Stimulated activated CD4-positive, alpha-beta T cell treated with anti-CD3 and anti-CD28 coated beads, Interleukin-2, amount 100 ng/mL, for 24 hours (primary cell): ENCODE measurements at places on chromosomes 11 and 22.

DNA sequence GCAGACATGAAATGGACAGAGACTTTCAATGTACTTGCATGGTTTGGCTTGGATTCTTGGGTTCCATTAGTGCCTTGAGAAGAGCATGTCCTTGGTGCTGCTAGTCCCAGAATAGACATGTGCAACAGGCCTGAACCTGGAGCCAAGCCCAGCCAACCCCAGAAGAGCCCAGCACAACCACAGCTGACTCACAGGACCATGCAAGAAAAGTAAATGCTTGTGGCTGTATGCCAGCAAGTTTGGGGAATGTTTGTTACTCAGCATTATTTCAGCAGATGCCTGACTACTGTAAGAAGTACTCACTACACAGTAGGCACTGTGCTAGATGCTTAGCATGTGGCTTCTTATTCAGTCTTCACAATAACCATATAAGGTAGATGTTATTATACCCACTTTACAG is 39.2 kb upstream of the HMGXB4 start:
- no peak for DNase-seq

GRCh38 chr11:8732748-8733241 is 50.2 kb downstream of the RPL27A start:
- DNase-seq = no peak

- no peak for DNase-seq
Observed at GRCh38 chr11:119688356-119688755, 40.6 kb downstream of the NECTIN1 start.

DNA sequence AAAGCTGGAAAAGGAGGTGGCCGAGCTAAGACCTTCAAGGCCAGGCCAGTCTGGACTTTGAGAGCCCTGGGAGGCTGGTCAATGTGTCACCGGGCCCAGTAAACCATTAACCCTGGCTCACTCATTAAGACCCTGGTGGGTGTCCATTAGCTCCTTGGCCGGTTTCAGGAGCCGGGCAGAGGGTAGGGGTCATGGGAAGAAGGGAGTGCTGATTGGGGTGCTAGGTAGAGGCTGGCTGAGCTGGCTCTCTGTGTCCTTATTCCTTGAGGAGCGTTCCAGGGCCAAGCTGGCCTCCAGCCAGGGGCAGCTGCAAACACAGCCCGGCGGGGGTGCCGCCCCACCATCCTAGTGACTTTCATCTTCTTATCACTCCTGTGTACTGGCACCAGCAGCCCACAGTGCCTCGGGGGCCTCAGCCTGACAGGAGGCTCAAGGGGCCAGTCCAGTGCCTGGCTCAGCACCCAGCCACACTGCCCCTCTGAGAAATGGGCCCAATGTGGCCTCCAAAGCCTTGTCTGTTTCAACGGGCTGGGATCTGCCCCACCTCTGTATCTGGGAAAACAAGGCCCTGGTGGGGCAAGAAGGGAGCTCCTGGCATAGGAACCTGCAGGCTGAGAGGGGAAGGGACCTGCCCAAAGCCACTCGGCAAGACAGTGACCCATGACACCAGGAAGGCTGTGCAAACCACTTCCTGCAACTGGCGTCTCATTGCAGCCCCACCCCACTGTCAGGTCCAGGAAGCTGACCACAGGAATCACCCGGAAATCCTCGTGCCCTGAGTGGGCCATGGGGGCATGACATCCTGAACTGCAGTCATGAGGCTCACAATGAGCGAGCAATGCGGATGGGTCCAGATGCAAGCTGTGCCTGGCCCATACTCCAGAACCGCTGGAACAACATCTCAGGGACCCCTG is 15.1 kb upstream of the RGL4 start:
- DNase-seq = no peak

DNA sequence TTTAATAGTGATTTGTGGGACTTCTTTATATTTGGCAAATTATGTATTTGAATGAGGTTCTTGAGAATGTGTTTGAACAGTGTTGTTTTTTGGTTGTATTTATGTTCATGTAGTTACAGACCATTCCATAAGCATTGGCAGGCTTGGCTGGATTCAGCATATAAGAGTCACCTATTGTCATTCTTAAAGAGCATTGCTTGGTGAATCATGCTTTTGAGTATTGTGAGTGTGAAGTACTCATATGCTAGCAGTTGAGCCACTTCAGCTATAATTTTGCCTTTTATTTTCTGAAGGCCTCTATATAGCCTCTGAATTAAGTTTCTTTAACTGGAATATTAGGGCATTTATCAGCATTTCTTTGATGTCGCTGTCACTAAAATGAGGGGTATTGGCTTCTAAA is 110.0 kb upstream of the GAL start:
- no peak for DNase-seq

GRCh38 chr11:95593111-95593510 is 196.5 kb downstream of the FAM76B start:
- DNase-seq = no peak

DNA sequence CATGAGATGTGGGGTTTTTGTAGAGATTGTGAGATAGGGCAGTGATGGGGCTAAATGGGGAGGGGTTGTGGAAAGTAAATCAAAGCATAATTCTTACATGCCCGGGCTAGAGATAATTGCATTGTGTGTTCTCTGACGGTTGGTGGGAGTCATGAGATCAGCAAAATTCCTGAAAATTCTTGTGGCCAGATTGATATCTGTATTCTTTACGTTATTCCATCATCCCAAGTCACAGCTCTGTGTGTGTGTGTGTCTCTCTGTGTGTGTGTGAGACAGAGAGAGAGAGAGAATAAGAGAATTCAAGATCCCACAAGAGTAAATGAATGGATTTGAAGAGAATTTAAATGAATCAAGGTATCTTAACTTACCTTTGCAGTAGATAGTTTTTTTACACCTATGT is 138.6 kb upstream of the ARHGAP20 start:
- DNase-seq = no peak

- DNase-seq = no peak
Observed at GRCh38 chr22:35604621-35605368, 12.3 kb downstream of the MB start.

DNA sequence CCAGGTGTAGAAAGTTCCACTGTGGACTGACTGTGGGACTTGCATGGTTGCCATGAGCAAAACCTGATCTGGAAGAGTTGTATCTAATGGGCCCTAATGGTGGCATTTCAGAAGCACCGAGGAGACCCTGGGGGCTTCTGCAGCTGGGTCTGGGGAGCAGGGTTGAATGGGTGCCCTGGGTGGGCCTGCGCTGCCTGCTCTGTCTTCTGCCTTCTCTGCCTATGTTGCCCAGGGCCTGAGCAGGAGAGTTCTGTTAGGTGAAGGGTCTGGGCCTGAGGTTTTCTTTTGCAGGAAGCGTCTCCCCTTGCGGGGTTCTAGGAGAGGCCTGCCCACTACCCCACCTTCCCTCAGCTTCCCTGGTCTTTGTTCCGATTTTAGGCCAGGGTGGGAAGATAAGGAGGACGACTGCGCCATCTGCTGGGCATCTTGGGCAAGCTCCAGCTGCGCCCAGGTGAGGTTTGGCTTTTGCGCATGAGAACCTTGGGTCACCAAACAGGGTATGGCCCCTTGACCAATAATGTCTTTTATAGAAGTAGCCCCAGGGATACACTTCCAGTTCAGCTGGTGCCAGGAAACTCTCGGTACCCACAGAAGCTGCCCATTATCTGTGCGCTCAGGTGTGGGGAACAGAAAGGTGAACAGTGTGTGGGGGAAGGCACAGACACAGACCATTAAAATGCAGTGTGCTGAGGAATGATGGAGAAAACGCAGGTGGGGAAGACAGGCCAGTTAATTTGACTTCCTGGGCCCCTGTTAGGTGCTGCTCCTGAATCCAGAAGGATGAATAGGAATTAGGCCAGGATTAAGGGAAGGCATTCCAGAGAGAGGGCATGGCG is 23.2 kb downstream of the COMMD9 start:
- peak; percentile 69 for DNase-seq

GRCh38 chr22:20605328-20605727 is 97.9 kb downstream of the MED15 start:
- DNase-seq = no peak

- DNase-seq = no peak
Observed at GRCh38 chr22:37406441-37407235, 20.6 kb downstream of the ELFN2 start.

- peak; percentile 56 for DNase-seq
Observed at GRCh38 chr22:38696606-38697424, 3.9 kb downstream of the JOSD1 start.

DNA sequence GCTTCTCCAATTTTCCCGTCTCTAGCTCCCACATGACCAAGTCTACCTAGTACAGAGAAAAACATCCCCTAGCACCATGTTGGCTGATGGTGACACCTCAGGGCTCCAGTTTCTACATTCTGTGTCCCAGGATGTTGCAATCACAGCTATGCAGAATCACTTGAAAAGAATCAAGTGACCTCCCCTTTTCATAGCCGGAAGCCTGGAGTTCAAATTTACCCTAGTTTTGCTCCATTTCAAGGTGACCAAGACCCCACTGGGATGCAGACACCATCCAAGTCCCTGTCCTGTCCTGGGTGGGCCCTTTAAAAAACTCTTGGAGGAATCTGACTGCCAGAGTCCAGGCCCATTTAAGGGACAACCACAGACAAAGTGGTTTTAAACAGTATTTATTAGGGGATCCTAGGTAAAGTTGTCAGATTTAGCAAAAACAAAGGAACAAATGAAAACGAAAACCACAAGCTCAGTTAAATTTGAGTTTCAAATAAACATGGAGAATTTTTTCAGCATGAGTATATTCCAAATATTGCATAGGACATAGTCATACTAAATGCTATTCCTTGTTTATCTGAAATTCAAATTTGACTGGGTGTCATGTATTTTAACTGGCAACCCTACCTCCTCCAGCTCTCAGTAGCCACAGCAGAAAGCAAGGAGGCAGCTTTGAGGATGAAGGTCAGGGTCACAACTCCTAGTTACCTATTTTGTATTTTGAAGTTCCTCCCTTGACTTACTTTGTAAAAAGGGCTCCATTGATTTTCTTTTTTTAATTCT is 52.4 kb downstream of the MIAT start:
- no peak for DNase-seq

DNA sequence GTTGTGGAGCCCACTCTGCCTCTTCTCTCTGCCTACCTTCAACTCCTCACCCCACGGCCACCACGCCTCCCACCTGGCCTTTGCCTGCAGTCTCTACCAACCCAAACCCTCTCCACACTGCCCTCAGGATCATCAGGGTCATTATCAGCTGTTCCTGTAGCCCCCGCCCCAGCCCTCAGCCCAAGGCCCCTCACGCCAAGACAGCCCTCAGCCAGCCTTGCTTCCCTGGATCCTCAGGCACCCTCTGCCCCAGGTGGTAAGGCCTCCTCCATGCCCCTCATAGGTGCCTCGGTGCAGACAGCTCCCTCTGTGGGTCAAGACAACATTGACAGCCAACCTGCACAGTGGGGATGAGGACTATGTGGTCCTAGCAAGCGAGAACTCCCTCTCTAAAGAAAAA is 1.7 kb downstream of the SBF1 start:
- peak; percentile 49 for DNase-seq

GRCh38 chr22:36197065-36197440 is 4.6 kb downstream of the APOL4 start:
- DNase-seq = no peak

GRCh38 chr11:74847395-74847794 is 98.7 kb downstream of the RNF169 start:
- no peak for DNase-seq
